ENCODE measurements at places on chromosomes 3 and 15.

GRCh38 chr3:130299531-130299930 lies 45.9 kb upstream of the COL6A5 start:
- peak overlapping the region; percentile 44 for H3K27ac ChIP-seq
- peaks cover 2% of the 10 kb centered on the region for H3K27me3 ChIP-seq
- peaks cover 2% of the 10 kb centered on the region for H3K36me3 ChIP-seq

GRCh38 chr15:34933432-34933975 lies 36.0 kb downstream of the AQR start:
- no peaks in the 10 kb centered on the region for H3K4me1 ChIP-seq
- no peaks in the 10 kb centered on the region for H3K27me3 ChIP-seq
- DNase-seq = no peak
- H3K27ac ChIP-seq = no peak overlapping the region

- no peaks in the 10 kb centered on the region for H3K27me3 ChIP-seq
- no peak overlapping the region for H3K4me3 ChIP-seq
- DNase-seq = no peak
- peaks cover 34% of the 10 kb centered on the region for H3K4me1 ChIP-seq
- no peaks in the 10 kb centered on the region for H3K36me3 ChIP-seq
Observed at GRCh38 chr3:184663756-184664155, 48.1 kb downstream of the MAGEF1 start.

DNA sequence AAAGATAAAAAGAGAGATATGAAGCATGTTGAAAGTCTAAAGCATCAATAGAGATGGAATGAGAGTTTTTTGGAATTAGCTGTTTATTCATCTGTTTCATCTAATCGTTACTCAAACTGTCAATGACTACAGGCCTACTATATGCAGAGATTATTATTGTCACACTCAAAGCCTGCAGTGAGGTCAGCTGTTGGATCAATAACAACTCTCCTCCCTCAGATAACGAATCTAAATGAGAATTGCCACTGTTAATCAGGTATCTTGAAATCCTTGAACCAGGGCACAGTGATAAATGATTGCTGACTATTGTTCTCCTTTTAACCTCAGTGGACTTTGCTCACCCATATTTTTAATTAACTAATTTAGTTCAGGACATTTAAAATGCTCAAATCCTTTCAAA lies 192.3 kb upstream of the SGO1 start:
- no peak overlapping the region for H3K27ac ChIP-seq
- H3K36me3 ChIP-seq = no peaks in the 10 kb centered on the region
- no peak overlapping the region for H3K4me3 ChIP-seq

DNA sequence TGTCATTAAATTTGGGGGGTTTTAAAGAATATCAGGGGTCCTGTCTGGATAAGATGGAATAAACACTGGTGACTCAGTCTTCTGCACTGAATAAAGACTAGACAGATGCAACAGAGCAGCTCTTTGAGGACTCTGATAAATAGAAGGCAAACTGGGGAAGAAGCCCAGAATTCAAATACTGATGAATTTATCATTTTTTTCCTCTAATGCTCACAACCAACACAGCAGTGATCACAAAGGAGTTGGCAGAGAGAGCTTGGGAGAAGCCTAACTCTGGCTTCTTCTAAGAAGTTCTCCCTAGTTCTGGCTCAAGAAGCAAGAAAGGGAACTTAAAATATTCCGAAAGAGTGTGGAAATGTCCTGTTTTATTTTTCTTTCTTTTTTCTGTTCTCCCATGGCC lies 597.8 kb downstream of the FGF12 start:
- H3K27ac ChIP-seq = no peak overlapping the region
- DNase-seq = no peak
- H3K27me3 ChIP-seq = no peaks in the 10 kb centered on the region
- H3K36me3 ChIP-seq = no peaks in the 10 kb centered on the region

DNA sequence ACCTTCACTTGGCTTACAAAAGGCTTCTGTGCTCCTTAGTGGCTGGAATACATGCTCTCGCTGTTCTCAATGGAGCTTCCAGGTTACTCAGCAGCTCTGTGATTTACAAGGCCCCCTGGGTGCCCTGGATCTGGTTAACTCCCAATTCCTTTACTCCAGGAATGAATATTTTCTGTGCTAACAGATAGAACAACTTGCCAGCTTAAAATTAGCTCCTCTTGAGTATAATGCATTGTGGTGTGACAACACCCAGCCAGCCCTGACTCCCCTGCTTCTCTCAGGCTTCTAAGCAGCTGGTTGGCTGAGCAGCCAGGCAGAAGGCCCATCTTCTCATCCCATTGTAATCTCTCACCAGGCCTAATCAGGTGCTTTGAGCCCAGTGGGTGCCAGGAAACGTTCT lies 246.4 kb downstream of the ALCAM start:
- peaks cover 42% of the 10 kb centered on the region for H3K4me1 ChIP-seq
- peak overlapping the region; percentile 77 for H3K27ac ChIP-seq
- no peak overlapping the region for H3K4me3 ChIP-seq
- no peaks in the 10 kb centered on the region for H3K27me3 ChIP-seq
- no peaks in the 10 kb centered on the region for H3K36me3 ChIP-seq
- DNase-seq = no peak

GRCh38 chr15:77529394-77530159 lies 103.1 kb downstream of the LINGO1 start:
- H3K36me3 ChIP-seq = no peaks in the 10 kb centered on the region
- H3K4me3 ChIP-seq = no peak overlapping the region
- peaks cover 77% of the 10 kb centered on the region for H3K4me1 ChIP-seq
- no peaks in the 10 kb centered on the region for H3K27me3 ChIP-seq

DNA sequence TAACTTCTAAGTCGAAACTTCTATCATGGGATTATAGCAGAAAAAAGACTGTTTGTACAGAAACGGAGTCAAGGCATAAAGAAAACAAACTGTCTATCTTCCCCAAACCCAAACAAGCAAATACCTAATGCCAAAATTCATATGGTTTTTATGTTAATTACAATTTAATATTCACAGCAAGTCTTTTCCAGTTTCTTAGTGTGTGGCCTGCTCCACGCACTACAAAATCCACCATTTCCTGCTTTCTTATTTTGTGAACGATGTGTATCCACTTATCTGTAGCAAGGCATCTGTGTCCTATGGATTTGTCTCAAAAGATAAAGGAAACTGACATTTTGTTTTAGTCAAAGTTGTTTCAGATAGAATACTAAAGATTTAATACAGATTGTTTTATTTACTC lies 588.0 kb upstream of the CCDC54 start:
- peaks cover 4% of the 10 kb centered on the region for H3K36me3 ChIP-seq
- no peak for DNase-seq
- H3K4me1 ChIP-seq = no peaks in the 10 kb centered on the region
- H3K4me3 ChIP-seq = no peak overlapping the region

DNA sequence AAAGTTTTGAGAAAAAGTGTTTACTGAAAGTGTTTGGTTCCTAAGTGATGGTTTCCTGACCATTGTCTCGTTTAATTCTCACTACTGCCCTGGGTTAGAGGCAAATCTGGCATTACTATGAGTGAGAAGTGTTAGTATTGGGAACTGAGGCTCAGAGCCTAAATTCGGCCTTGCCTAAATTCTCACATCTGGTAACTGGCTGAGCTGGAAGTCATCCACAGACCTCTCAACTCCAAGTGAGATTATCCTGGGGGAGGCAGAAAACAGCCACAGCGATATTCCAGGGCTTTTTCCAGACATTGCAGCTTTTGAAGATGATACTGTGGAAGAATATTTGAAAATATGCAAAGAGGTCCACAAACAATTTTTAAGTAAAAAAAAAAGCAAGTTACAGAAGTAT lies 85.1 kb upstream of the TRA2B start:
- H3K4me3 ChIP-seq = no peak overlapping the region
- peaks cover 4% of the 10 kb centered on the region for H3K27me3 ChIP-seq
- no peaks in the 10 kb centered on the region for H3K36me3 ChIP-seq
- no peak overlapping the region for H3K27ac ChIP-seq
- H3K4me1 ChIP-seq = no peaks in the 10 kb centered on the region
- no peak for DNase-seq

- no peaks in the 10 kb centered on the region for H3K36me3 ChIP-seq
- peaks cover 6% of the 10 kb centered on the region for H3K27me3 ChIP-seq
- no peaks in the 10 kb centered on the region for H3K4me1 ChIP-seq
- no peak overlapping the region for H3K27ac ChIP-seq
Observed at GRCh38 chr3:5479229-5479799, 291.8 kb downstream of the EDEM1 start.

DNA sequence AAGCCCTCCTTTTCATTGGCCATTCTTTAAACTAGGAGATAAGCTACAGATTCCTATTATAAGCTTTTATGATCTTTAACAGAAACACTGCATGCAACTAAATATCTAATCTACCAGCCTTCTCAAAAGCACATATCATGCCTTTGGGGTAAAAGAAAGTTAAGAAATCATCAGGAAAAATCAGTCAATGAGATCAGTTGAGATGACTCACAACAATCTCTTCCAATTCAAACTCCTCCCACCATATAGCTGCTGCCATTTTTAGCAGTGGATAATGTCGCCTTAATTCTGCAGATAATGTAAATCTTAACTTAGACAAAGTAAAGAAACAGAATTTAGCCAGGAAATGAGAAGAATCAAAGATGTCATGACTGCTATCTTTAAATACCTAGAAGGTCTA lies 135.2 kb upstream of the BCL6 start:
- no peaks in the 10 kb centered on the region for H3K27me3 ChIP-seq
- no peak for DNase-seq

DNA sequence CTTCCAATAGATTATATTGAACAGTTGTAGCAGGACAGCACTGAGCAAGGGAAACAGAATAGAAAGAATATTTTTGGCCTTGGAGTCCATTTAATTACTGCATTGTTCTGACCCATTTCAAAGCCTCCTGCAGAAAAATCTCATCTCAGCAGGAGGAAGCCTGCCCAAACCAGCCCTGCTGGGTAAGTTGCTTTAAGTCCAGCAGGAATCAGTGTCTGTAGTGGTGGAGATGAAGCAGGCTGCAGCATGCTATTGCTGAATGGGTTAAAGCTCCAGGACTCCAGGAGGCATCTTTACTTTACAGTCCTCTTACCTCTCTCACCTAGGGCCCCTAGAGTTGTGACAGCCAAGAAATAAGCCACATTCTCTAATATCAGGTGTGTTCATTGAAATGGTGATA lies 380.3 kb upstream of the THBS1 start:
- H3K27ac ChIP-seq = no peak overlapping the region
- peaks cover 22% of the 10 kb centered on the region for H3K4me1 ChIP-seq
- no peak overlapping the region for H3K4me3 ChIP-seq
- H3K36me3 ChIP-seq = no peaks in the 10 kb centered on the region

DNA sequence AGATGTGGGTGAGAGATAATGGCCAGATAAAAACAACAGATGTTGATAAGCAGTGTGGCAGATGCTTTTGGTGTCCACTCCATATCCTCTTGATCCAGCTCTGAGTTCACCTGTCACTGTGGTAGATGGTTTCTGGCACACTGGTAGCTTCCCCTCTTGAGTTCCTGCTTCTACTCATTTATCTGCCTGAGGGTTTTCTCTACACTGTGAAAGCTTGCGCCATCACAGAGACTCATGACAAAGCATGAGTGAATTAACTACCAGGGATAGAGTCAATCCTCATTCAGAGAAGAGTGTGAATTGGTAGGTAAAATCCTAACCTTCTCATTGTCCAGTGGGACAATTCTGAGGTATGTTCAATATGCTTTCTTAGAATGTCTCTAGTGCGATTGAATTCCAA lies 50.0 kb upstream of the ARHGEF26 start:
- H3K36me3 ChIP-seq = no peaks in the 10 kb centered on the region
- no peak overlapping the region for H3K27ac ChIP-seq
- no peak overlapping the region for H3K4me3 ChIP-seq
- DNase-seq = no peak
- H3K4me1 ChIP-seq = no peaks in the 10 kb centered on the region

GRCh38 chr3:124076235-124076634 lies 84.3 kb upstream of the ROPN1 start:
- peaks cover 4% of the 10 kb centered on the region for H3K4me1 ChIP-seq
- H3K4me3 ChIP-seq = no peak overlapping the region
- no peaks in the 10 kb centered on the region for H3K36me3 ChIP-seq
- DNase-seq = no peak
- H3K27ac ChIP-seq = no peak overlapping the region

- no peak overlapping the region for H3K27ac ChIP-seq
- no peaks in the 10 kb centered on the region for H3K36me3 ChIP-seq
- no peak for DNase-seq
- no peak overlapping the region for H3K4me3 ChIP-seq
- no peaks in the 10 kb centered on the region for H3K4me1 ChIP-seq
- H3K27me3 ChIP-seq = no peaks in the 10 kb centered on the region
Observed at GRCh38 chr3:155658671-155659261, 86.1 kb downstream of the PLCH1 start.

- no peaks in the 10 kb centered on the region for H3K4me1 ChIP-seq
- no peak overlapping the region for H3K4me3 ChIP-seq
- no peak overlapping the region for H3K27ac ChIP-seq
- no peaks in the 10 kb centered on the region for H3K36me3 ChIP-seq
- H3K27me3 ChIP-seq = no peaks in the 10 kb centered on the region
Observed at GRCh38 chr3:151949706-151950105, 76.3 kb downstream of the SUCNR1 start.

- H3K4me1 ChIP-seq = no peaks in the 10 kb centered on the region
- no peak for DNase-seq
- peak overlapping the region; percentile 26 for H3K4me3 ChIP-seq
Observed at GRCh38 chr3:127304121-127304744, 16.4 kb upstream of the PRR20G start.

GRCh38 chr3:150082898-150083654 lies 112.4 kb upstream of the PFN2 start:
- H3K27ac ChIP-seq = no peak overlapping the region
- no peaks in the 10 kb centered on the region for H3K36me3 ChIP-seq
- DNase-seq = no peak
- H3K27me3 ChIP-seq = no peaks in the 10 kb centered on the region
- H3K4me3 ChIP-seq = no peak overlapping the region
- H3K4me1 ChIP-seq = peaks cover 48% of the 10 kb centered on the region

DNA sequence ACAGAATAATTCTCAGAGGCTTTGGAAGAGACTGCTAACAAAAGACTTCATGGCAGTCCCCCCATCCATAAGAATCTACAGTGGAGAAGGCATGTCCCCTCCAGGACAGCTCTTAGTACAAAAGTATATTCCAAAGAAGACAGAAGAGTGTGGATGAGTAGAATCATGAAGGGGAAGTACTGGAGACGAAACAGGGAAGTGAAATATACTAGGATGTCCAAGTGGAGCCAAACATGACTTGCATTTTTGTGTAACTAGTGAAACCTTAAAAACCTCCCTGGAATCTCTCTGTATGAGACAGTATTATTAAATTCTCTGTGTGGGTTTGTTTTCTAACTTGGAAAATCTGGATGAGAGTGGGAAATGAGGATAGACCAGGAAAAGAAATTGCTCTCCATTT lies 312.4 kb downstream of the RSL24D1 start:
- H3K27me3 ChIP-seq = no peaks in the 10 kb centered on the region
- H3K27ac ChIP-seq = no peak overlapping the region
- DNase-seq = no peak
- no peak overlapping the region for H3K4me3 ChIP-seq
- peaks cover 2% of the 10 kb centered on the region for H3K36me3 ChIP-seq
- no peaks in the 10 kb centered on the region for H3K4me1 ChIP-seq

DNA sequence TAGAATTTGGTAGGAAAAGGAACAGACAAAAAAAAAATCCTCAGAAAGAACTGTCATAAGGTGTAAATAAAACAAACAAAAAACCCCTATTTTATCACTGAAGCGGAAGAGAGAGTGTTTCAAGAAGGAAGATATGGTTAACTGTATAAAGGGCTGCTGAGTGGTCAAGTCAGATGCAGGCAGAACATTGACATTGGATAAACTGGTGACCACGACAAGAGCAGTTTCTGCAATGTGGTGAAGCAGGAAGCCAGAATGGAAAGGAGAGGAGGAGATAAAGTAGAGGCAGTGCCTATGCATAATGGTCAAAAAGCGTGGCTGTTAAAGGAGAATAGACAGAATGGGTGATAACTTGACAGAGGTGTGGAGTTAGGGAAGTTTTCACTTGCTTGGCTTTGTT lies 75.3 kb downstream of the CYP19A1 start:
- no peak overlapping the region for H3K27ac ChIP-seq
- H3K4me3 ChIP-seq = no peak overlapping the region
- H3K4me1 ChIP-seq = peaks cover 10% of the 10 kb centered on the region
- DNase-seq = no peak

Measured in mesothelial cell of epicardium (in vitro differentiated cells).